ENCODE measurements at places on chromosomes 6 and 20.

GRCh38 chr6:14883921-14884320 is 361.9 kb upstream of the JARID2 start:
- DNase-seq: no peak
- no peaks in the 10 kb centered on the region for H3K27me3 ChIP-seq
- H3K4me3 ChIP-seq: no peak overlapping the region
- no peaks in the 10 kb centered on the region for H3K36me3 ChIP-seq
- H3K4me1 ChIP-seq: no peaks in the 10 kb centered on the region
- no peak overlapping the region for H3K27ac ChIP-seq

GRCh38 chr6:32047084-32047478 is 8.9 kb downstream of the CYP21A2 start:
- H3K4me3 ChIP-seq: no peak overlapping the region
- H3K4me1 ChIP-seq: no peaks in the 10 kb centered on the region
- no peaks in the 10 kb centered on the region for H3K36me3 ChIP-seq
- no peak for DNase-seq
- no peaks in the 10 kb centered on the region for H3K27me3 ChIP-seq

DNA sequence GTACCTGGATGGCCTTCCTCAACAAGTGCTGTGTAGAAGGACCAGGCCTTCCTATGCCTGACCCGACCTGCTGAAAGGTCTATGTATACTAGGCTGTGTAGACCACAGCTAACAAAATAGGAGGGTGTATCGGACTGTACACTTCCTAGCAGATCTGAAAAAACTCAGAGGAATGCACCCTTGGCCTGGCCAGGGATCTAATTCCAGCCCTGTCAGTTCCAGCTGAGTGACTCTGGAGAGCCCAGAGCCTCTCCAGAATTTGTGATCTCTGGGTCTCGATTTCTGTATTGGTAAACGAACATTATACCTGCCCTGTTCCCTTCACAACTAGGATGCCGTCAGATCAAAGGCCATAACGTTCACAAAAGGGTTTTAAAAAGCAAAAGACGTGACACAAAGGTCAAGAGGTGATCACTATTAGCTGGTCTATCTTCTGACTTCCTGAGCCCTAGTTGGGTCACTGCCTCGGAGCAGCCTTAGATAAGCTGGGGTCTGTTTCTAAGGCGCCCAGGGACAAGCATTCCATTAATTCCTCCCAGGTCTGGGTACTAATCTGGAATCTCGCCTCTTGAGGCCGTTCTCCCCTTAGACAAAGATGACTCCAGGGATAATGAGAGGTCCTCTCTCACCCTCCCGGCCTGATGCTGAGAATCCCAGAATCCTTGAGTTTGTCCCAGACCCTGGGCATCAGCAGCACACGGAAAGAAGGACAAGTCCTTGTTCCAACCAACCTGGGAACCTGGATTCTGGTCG is 13.9 kb downstream of the MTCH1 start:
- H3K27me3 ChIP-seq: no peaks in the 10 kb centered on the region
- no peak for DNase-seq
- no peaks in the 10 kb centered on the region for H3K4me1 ChIP-seq
- peaks cover 95% of the 10 kb centered on the region for H3K36me3 ChIP-seq
- H3K27ac ChIP-seq: no peak overlapping the region

GRCh38 chr6:37731888-37732287 is 34.2 kb upstream of the MDGA1 start:
- no peaks in the 10 kb centered on the region for H3K36me3 ChIP-seq
- H3K4me1 ChIP-seq: no peaks in the 10 kb centered on the region
- DNase-seq: no peak

DNA sequence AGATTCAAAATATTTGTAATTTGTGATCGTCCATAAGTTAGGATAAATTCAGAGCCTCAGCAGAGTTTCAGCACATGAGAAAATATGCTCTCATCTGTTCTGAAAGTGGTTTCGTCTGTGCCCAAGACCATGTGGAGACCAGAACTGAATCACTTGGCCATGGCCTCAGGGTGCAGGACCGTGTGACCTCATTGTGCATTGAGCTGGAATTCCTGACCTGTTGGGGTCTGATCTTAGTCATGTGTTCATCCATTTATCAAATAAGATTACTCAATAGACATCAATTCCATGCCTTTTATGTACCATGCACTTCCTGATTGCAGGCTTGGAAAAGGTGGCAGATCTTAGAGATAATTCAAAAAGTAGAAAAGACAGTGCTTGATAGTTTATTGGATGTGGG is 680.5 kb downstream of the QKI start:
- no peak overlapping the region for H3K27ac ChIP-seq
- H3K4me1 ChIP-seq: no peaks in the 10 kb centered on the region
- no peaks in the 10 kb centered on the region for H3K27me3 ChIP-seq
- H3K36me3 ChIP-seq: no peaks in the 10 kb centered on the region
- no peak for DNase-seq

DNA sequence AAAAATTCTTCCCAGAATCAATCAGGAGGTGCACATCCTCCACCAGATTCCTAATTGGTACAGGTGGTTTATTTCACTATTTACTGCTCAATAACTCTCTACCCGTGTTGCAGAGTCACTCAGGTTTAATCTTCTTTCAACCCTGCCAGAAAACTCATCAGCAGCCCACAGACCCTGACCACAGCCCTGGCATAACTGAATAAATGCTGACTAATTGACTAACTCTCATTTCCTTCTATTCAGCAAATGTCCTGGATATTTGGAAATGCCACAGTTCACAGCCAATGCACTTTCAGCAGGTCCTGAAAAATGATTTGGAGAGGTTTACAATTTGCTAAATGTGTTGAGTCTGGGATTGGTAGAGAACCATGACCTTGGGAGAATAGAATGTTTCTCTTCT is 62.3 kb downstream of the TRMT6 start:
- H3K36me3 ChIP-seq: no peaks in the 10 kb centered on the region
- no peak overlapping the region for H3K27ac ChIP-seq
- no peak for DNase-seq
- no peak overlapping the region for H3K4me3 ChIP-seq
- H3K27me3 ChIP-seq: no peaks in the 10 kb centered on the region

DNA sequence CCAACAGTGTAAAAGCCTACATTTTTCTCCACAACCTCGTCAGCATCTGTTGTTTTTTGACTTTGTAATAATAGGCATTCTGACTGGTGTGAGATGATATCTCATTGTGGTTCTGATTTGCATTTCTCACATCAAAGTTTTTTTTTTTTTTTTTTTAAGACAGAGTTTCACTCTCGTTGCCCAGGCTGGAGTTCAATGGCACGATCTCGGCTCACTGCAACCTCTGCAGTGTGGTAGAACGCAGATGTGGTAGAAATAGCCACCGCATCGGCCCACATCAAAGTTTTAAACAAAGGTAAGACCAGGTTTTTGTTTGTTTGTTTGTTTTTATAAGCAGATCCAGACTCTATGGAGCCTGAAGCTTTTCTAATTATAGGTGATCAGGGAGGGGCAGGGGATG is 12.7 kb upstream of the PPP1R3G start:
- DNase-seq: no peak
- no peak overlapping the region for H3K4me3 ChIP-seq
- H3K27me3 ChIP-seq: no peaks in the 10 kb centered on the region
- H3K36me3 ChIP-seq: no peaks in the 10 kb centered on the region
- H3K27ac ChIP-seq: no peak overlapping the region
- H3K4me1 ChIP-seq: no peaks in the 10 kb centered on the region

GRCh38 chr20:8578161-8578865 is 446.2 kb downstream of the PLCB1 start:
- no peak overlapping the region for H3K27ac ChIP-seq
- no peaks in the 10 kb centered on the region for H3K27me3 ChIP-seq
- DNase-seq: no peak
- no peak overlapping the region for H3K4me3 ChIP-seq
- no peaks in the 10 kb centered on the region for H3K4me1 ChIP-seq
- no peaks in the 10 kb centered on the region for H3K36me3 ChIP-seq

DNA sequence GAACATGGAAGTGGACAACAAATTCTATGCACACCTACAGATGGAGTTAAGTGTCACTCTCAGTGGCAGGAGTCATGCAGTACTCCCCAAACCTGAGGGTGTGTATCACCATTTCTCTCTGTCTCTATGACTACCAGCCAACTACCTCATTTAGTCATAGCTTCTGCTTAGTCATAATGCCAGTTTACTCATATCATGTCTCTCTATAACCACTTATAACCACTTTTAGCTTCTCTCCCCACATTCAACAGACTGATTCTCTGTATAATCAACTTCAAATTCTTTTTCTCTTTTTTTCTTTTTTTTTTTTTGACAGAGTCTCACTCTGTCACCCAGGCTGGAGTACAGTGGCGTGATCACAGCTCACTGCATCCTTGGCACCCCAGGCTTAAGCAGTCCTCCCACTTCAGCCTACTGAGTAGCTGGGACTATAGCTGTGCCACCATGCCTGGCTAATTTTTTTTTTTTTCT is 13.8 kb upstream of the GTF3C6 start:
- DNase-seq: no peak
- no peaks in the 10 kb centered on the region for H3K27me3 ChIP-seq
- no peak overlapping the region for H3K27ac ChIP-seq
- H3K4me3 ChIP-seq: no peak overlapping the region
- H3K4me1 ChIP-seq: no peaks in the 10 kb centered on the region
- no peaks in the 10 kb centered on the region for H3K36me3 ChIP-seq

DNA sequence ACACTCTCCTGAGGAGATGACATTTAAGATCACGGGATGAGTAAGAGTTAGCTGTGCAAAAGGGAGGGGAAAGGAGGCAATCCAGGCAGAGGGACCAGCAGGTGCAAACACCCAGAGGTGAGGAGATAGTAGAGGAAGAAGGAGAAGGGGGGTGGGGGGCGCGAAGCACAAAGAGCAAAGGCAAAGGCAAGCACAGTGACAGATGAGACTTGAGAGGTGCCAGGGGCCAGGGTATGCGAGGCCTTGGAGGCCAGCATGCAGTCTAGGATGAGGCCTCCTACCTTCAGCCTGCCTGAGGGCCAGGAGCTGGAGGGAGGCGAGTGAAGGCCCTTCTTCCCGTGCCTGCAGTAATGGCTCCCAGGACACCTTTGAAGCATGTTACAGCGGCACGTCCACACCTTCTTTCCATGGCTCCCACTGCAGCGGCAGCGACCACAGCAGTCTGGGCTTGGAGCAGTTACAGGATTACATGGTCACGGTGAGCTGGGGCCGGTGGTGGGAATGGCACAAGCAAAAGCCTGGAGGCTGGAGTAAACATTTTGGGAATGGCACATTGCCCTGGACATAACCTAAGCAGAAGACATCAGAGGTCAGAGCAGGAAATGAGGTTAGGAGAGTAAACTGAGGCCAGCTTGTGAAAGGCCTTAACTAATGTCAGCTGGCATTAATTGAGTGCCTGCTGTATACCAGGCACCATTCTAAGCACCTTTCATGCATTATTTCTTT is 18.6 kb downstream of the CCM2L start:
- no peak overlapping the region for H3K27ac ChIP-seq
- H3K36me3 ChIP-seq: no peaks in the 10 kb centered on the region
- H3K4me1 ChIP-seq: peaks cover 5% of the 10 kb centered on the region

DNA sequence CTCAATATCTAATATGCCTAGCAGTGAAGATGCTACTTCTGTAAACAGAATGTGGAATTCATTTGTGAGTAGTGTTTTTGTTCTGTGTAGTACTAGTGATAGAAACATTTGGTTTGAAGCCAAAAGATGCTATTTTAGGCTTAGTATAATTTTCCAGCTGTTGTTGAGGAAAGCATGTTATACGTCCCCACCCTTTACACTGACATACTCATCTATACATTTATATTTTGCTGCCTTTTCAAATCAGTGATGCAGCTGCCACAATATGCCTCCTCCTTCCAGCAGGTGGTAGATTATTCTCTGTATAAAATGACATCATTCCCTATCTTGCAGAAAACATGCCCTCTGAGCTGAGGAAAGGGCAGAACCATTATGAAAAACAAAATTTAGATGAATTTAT is 1217.6 kb upstream of the GJE1 start:
- no peaks in the 10 kb centered on the region for H3K36me3 ChIP-seq
- no peak overlapping the region for H3K4me3 ChIP-seq
- no peak for DNase-seq
- H3K4me1 ChIP-seq: no peaks in the 10 kb centered on the region
- no peak overlapping the region for H3K27ac ChIP-seq

DNA sequence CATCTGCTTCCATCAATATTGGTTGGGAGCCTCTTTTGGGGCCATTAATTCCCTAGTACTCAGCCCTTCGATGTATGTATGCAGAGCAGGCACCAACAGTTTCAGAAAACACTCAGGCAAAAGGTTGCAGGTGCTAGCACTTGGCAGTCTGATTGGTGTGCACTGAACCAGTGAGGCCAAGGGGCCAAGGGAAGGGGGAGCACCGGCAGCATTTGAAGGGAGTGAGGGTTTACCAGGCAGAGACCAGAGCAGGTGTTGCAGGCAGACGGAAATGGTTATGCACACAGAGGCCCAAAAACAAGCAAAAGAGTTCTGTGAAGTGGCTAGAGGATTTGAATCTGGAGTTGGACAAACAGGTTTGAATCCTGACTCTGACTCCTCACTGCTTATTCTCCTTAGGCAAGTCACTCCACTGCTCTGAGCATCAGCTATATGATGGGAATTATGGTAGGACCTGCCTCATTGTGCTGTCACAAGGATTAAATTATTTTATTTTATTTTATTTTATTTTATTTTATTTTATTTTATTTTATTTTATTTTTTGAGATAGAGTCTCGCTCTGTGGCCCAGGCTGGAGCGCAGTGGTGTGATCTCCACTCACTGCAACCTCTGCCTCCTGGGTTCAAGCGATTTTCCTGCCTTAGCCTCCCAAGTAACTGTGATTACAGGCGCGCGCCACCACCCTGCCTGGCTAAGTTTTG is 58.1 kb upstream of the SHLD1 start:
- no peaks in the 10 kb centered on the region for H3K4me1 ChIP-seq
- H3K4me3 ChIP-seq: no peak overlapping the region
- DNase-seq: no peak
- H3K27me3 ChIP-seq: no peaks in the 10 kb centered on the region

DNA sequence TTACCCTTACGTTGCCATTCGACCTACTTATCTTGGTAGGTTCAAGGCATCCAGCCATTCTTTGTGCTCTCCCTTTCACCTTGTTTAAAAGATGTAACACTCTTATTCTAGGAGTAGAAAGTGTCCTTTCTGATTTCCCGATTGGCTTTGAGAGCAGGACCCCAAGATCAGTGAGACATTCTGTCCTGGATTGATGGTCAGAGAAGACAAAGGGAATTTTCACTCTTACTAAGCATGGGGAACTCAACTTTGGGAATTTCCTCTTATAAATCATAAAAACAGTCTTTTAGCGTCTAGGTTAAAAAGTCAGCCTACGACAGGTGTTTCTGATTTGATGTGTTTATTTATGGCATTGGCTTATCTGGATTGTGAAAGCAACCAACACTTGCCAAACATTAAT is 2.8 kb upstream of the AARS2 start:
- DNase-seq: no peak
- H3K27ac ChIP-seq: no peak overlapping the region
- no peak overlapping the region for H3K4me3 ChIP-seq
